Cardiac septum (tissue), 1 donor: ENCODE measurements at places on chromosomes 2 and 18.

- no peak for DNase-seq
These were observed 1099.4 kb upstream of the PIK3C3 start for GRCh38 chr18:40855661-40856060.

DNA sequence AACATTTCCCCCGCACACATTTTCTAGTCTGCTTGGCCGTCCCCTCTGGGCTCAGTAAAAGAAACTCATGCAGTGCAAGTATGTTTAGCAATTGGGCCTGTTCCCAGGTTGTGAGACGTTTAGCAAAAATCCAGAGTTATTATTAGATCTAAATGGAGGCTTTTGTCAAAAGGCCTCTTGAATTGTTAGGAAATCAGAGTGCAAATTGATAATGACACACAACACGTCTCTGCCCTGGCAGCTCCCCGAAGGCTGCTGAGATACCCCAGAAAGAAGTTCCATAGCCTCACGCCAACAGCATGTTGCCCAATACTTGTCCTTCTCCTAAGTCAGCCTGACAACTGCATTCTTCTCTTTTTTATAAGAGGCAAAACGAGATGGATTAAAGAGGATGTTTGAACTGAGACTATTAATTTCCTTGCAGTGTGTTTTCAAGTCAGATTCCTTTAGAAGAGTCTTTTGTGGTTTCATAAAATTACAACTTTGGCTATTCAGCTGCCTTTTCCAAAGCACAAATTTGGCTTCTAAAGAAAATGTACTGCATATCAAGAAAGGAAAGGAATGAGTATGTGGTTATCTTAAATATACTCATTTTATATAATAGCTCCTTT lies 202.2 kb downstream of the TRIB2 start:
- DNase-seq: no peak

DNA sequence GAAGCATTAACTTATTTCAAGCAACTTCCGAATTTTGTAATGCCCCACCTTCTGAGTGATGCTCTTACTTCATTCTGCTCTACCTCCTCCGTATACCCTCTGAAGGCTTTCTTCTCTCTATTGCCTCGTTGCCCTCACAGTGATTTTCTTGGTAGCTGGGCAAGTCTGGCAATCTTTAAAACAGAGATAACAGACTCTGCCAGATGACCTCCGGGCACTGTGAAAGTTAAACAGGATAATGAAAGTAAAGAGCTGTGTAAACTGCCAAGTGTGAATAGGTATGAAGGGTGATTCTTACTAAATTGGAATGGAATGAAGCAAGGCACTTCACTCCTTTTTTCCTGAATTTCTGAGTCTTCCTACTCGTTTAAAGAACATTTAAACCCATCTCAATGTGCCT lies 207.3 kb upstream of the GYPC start:
- DNase-seq: no peak

GRCh38 chr18:32257084-32257785 lies 67.4 kb downstream of the MEP1B start:
- DNase-seq: no peak

GRCh38 chr2:237547841-237548416 lies 18.4 kb upstream of the PRLH start:
- DNase-seq: no peak

- no peak for DNase-seq
These were observed 36.0 kb downstream of the WDFY1 start for GRCh38 chr2:223909001-223909741.

DNA sequence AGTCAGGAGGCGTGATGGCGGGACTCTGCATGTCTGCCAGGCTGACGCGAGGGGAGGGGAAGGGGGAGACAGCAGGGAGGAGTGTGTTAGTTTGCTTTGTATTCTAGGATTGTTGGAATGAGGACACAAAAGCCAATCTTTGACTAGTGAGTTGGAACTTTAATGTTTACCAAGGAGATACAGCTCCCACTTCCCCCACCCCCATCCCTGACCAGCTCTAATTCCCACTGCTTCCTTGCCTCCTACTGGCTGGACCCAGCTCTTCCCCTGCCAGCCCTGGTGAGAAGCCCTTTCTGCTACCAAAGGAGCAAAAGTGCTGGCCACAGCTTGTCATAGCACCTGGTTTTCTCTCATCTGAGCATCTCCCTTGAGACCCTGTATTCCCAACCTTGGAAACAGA lies 84.5 kb downstream of the CELF4 start:
- DNase-seq: no peak

DNA sequence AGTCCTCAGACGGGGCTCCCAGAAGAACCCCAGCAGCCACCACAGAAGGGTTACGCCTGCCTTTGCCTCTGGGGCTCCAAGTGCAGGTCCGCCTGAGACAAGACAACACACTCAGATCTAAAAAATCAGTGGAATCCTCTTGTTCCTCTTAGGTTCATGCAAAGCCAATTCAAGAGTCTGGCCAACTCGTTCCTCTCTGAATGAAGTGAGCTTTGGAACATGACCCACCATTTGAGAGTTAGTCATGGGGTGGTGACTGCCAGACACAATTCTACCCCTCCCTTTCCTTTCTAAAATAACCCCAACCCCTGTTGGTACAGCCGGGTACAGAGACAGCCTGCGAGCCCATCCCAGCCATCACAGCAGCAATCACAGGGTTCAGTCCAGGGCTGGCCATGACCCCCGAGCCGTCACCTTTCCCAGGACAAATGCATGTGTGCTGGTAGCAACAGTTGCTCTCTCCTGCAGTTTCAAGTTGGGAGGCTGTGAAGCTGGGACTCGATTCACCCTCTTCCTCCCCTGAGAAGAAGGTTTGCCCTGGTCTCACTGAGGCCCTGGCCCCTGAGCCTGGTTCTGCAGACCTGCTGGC lies 183.1 kb upstream of the SH3BP4 start:
- no peak for DNase-seq

GRCh38 chr2:46181789-46182530 lies 115.2 kb upstream of the EPAS1 start:
- DNase-seq: no peak

- no peak for DNase-seq
These were observed 94.0 kb downstream of the PLA2R1 start for GRCh38 chr2:159968279-159968900.

GRCh38 chr2:88810017-88810416 lies 118.5 kb downstream of the RPIA start:
- no peak for DNase-seq

DNA sequence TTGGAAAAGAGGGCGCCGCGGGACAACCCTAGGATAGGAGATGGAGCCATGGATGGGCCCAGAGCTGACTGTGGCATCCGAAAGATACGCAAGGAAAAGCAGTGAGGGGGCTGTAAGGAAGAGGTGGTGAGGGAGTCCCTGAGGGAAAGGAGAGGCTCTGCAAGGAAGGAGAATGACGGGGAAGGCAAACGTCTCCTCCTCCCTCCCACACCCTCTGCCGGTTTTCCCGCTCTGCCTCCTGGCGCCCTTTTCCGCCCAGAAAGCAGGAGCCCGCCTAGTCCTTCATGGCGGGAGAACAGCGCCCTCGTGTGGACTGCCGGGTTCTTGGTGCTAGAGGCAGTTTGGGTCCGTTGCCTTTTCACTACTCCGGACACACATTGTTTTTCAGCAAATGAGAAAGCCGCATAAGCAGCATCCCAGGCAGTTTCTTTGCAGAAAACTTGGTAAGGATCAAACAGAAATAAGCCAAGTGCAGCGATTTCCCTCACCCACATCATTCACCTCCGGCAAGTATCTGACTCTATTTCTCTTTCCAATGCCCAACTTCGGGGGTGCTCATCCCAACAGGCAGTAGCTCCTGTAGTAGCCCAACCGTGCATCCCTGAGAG lies 200.4 kb downstream of the INO80D start:
- DNase-seq: peak; percentile 86

GRCh38 chr2:79585701-79586433 lies 73.0 kb downstream of the CTNNA2 start:
- no peak for DNase-seq

- DNase-seq: no peak
These were observed 122.7 kb downstream of the LAMA1 start for GRCh38 chr18:6994771-6995430.

- no peak for DNase-seq
These were observed 337.3 kb downstream of the CBLN2 start for GRCh38 chr18:72206814-72207213.

DNA sequence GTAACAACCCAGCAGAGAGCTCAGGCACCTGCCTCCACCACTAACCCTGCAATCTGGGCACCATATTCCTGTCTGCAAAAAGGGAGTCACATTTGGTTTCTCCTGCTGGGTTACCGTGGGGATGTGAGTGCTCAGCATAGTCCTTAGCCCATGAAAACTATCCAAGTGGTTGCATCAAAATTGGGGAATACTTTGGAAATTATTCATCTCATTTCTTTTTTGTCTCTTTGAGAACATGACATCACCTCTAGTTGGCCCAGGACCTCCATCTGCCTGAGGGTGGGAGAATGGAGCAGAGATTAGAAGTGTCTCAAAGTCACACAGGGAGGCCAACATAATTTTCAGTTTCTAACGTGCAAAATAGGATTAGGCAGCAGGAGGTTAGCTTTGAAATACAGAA lies 19.3 kb upstream of the SPP2 start:
- DNase-seq: no peak

- no peak for DNase-seq
These were observed 13.9 kb downstream of the IL37 start for GRCh38 chr2:112924821-112925220.

DNA sequence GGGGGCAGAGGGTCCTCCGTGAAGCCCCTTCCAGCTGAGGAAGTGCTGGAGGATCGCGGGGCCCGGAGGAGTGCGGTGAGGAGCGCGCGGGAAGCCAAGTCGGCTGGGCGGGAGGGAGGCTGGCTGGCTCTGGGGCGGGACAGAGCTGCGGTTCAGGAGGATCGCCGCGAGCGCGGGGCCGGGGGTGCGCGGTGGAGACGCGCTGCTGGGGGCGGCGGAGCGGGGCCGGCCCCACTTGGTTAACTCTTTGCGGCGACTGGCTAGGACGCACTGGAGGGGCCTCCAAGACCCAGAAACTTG lies 464 bp downstream of the CYBRD1 start:
- peak; percentile 78 for DNase-seq

GRCh38 chr2:160256507-160256906 lies 56.4 kb upstream of the ITGB6 start:
- no peak for DNase-seq

DNA sequence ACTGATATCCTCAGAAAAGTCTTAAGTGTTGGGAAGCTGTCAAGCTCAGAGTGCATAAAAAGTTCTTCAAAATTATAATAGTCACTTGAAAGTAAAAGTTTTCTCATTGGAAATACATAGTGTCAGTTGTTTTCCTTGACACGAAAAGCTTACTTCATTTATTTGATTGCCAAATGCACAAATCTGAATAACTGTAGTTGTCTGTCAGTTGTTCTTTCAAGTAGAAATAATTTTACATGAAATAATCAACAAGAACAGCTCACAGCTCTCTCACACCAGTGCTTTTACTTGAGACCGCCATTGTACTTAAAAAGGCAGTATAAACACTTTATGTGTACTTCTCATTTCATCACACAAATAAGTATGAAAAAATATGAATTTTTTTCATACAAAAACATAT lies 163.3 kb upstream of the NXPH2 start:
- DNase-seq: no peak

GRCh38 chr2:190477661-190478454 lies 56.7 kb downstream of the NEMP2 start:
- DNase-seq: no peak

GRCh38 chr18:50240080-50240563 lies 26.2 kb downstream of the CFAP53 start:
- DNase-seq: no peak

DNA sequence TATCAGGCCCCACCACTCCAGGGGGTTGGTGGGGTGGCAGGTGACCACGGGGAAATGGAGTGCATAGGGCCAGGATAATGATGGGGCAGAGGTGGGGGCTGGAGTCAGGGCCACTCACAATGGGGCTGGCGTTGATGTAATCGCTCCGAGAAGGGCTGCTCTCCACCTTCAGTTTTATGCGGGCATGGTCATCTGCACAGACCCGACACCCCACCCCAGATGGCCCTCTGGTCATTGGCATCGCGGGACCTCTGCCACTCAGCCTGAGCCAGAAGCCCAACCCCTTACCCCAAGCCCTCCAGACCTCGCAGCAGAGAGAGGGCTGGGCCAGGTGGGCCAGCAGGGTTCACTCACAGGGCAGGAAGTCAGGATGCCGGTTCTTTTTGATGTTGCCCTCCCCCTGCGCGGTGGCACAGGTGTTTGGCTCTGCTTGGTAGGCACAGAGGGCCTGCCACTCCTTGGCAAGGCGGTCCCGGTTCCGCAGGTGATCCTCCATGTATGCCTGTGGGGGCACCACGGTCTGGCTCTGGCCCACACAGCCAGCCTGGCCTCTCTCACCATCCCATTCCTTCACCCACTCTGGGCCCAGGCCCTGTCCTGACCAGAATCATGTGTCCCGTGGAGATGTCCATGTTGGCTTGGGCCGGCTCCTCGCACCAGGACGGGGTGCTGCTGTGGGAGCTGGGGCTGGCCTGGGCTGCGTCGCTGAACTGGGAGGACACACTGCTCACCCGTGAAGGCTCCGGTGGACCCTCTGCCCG lies 12.4 kb downstream of the PTPRN start:
- DNase-seq: peak; percentile 67

DNA sequence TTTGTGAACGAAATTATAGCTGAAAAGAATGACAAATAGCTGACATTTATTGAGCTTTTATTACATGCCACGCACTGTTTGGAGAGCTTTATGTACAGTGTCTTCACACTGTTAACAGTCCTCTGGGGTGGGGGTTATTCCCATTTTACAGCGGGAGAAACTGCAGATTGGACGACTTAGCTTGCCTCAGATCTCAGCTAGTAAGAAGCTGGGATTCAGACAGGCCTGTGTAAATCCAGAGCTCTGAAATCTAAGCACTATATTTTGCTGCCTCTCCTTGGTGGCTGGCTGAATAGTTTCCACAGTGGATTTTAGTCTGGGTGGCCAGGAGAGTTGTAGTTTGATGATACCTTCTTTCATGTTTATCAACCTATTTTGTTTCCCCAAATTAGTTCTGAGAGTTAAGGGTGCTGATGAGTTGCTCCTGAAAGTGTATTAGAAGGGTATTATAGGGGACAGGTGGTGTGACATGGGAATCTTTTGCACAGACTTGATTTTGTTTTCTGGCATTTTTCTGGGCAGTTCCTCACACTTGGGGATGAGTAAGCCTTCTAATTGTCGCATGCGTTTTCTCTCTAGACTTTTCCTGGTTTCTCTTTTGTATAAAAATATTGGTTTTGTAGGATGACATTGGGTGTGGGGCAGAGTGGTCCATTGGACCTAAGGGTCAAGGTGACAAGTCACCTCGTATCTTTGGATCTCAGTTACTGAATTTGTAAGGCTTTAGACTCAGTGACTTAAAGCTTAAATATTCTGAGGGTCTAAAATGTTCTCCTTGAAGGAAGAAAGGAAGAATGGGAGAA lies 1.5 kb downstream of the ACSL3 start:
- no peak for DNase-seq

- no peak for DNase-seq
These were observed 404.3 kb downstream of the ZNF521 start for GRCh38 chr18:24947521-24948305.

GRCh38 chr18:77127769-77128671 lies 4.6 kb downstream of the MBP start:
- no peak for DNase-seq

- no peak for DNase-seq
These were observed 194.7 kb upstream of the TFPI start for GRCh38 chr2:187748958-187749357.
